ENCODE measurements at places on chromosomes 7 and 10.

GRCh38 chr7:45215601-45216062 is 58.0 kb downstream of the RAMP3 start:
- DNase-seq = no peak

DNA sequence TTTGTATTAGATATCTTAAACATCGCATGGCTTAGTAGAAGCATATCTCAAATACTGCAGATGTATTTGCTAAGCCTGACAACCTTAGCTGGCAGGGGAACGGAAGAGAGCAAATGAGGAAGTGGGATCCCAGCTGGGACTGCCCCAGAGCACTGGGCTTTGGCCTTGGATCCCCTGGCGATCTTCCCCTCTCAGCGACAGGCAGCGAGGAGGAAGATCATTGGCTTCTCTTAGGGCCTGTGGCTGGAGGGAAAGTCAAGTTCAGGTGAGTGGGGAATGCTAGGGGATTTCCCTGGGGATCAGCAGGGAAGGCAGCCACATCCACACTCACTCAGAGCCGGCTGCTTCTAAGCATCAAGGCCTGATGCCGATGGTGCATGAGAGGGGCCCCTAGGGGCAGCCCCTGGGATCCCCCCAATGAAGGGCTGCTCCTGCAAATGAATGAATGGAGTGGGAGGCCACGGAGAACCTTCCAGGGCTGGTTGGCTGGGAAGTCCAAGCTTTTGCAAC is 42.0 kb downstream of the LYZL2 start:
- DNase-seq = peak; percentile 92

DNA sequence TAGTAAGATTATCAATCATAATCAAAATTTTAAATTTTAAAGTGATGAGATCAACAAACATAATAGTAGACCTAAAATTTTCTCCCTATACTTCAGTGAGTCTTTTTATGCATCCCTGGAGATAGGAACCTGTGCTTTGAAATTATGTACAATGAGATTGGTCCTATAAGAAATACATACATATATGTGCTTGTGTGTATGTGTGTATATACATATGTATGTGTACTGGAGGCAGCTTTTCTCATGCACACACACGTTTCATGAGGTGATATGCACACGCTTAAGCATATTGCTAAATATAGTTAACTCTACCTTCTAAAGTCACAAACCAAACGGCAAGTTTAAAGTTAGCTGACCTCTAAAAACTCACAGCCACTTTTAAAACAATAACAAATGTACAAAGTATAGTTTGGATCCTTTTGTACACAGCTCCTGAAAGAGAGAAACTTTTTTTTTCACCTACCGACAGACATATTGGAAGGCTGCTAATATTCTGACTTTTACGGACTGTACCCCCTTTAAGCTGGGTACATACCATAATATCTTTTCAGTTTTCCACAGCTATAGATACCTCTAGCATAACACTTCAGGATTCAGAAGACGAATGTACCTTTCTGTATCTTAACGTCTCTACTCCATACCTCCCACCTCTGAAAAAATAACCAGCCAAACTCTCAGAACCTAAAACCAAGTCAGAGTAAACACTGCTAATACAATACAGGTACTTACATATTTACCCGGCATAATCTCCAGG is 3.3 kb downstream of the ITGB1 start:
- no peak for DNase-seq

- DNase-seq = peak; percentile 25
Observed at GRCh38 chr7:134547397-134548054, 1.4 kb upstream of the AKR1B15 start.

DNA sequence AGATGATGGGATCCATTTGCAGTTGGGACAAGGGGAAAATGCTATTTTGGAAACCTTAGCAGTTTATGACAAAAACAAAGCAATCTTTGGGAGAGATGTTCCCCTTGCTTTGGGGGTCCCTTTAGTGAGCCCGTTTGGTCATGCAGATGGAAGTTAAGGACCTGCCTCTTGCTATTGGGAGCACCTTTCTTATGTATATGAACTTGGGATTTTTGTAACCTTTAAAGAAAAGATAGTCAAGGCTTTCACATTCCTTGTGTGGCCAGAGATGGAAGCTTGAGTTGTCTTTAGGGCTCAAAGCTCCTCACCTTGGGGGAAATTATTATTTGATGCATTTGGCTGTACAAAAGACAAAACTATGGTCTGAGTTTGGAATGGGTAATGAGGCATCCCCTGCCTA is 179.0 kb upstream of the PLPP4 start:
- no peak for DNase-seq

DNA sequence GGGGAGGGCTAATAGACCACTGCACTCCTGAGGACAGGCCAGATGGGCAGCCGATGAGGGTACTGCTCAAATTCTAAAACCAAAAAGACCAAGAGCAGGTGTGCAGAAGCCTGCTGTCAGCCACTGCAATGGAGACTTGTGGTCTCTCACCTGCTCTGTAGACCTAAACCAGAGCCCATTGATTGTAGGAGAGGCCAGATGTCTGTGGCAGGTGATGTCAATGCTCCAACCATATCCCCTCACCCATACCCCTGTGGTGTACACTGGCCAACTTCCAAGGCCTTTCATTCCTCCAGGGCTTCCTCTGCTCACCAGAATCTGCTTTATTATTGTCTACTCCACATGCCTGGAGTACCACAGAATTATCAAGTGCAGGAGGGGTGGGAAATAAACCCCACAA is 116.9 kb upstream of the CHST15 start:
- DNase-seq = no peak

Data from inflammatory macrophage treated with lipopolysaccharide for 1 hour (primary cell).